Activated gamma-delta T cell treated with anti-CD3 and anti-CD28 coated beads, Interleukin-2, amount 50 U/mL, for 16 hours (primary cell): ENCODE measurements at places on chromosomes 16 and 17.

GRCh38 chr17:9958586-9959281, 53.7 kb upstream of the RCVRN start:
- DNase-seq, result no peak

GRCh38 chr16:24821129-24821528, 24.6 kb upstream of the SLC5A11 start:
- DNase-seq, result no peak

DNA sequence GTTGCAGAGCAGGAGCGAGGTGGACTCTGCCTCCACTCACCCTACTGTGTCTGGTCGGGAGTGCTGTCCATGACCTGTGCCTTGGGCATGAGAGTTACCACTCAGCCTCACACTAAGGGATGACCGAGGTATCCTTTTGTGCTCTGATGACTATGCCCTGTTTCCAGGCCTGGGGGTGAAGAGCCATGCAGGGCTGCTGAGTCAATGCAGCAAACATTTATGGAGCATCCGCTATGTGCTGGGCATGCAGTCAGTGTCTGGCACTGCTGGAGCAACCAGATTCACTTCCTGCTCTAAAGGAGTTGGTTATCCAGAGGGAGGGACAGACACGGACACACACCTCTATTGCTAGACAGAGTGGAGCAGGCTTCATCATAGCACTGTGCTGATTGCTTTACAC, 7.6 kb upstream of the HNF1B start:
- no peak for DNase-seq

DNA sequence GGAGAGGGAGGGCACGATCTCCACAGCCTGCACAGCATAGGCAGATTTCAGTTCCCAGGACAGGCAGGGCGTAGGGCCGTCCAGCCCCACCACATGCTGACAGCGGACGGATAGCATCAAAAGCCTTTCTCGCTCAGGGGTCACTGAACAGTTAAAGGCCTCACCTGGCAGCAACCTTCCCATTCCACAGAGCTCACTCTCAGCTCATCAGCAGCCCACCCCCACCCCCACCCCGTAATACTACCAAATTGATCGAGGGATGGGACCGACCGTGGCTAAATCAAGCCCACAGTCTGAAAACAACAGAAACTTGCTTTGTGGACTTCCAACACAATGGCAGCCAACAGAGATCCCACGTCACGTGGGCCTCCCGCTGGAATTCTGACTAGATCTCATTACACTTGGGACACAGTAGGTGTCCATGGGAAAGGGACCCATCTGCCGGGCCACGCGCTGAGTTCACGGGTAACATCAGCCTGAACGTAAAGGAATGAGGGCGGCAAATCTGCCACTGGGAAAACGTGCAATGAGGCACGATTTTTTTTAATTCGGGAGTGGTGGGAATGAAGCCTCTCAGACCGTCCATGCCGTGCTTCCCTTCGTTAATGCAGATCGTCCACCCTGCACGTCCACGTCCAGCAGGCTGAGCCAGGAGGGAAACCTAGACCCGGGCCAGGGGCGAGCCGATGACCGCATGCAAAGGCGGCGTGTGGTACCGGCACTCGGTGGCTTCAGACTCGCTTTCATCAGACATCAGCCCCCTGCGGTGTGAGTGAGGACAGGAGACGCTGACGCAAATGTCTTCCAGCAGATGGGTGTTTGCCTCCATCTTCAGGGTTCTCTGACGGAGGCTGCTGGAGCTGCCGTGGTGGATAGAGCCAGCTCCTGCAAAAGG, 92.1 kb downstream of the TBC1D16 start:
- DNase-seq, result no peak

- no peak for DNase-seq
Measured at GRCh38 chr17:68398691-68399637, 58.3 kb downstream of the WIPI1 start.

DNA sequence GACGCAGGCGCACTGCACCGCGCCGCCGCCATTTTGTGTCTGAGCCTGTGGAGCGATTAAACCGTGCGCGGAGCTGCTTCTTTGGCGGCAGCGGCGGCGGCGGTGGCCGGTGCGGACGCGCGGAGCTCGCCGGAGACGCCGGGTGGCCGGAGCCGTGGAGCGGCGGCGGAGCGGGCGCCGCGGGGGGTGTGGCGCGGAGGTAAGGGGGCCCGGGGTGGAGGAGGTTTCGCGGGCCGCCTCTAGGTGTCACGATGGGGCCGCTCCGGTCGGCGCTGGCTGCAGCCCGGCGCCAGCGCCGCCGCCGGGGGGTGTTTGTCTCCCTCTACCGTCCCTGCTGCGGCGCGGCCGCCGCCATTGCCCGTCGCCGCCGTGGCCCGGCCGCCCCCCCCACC, at the start of gene CTCF:
Gene CTCF (plus strand): TSS at position 1 of the 392 bp plus-strand sequence. CDS start 48,307 bp downstream, outside the sequence.
- peak; percentile 69 for DNase-seq

DNA sequence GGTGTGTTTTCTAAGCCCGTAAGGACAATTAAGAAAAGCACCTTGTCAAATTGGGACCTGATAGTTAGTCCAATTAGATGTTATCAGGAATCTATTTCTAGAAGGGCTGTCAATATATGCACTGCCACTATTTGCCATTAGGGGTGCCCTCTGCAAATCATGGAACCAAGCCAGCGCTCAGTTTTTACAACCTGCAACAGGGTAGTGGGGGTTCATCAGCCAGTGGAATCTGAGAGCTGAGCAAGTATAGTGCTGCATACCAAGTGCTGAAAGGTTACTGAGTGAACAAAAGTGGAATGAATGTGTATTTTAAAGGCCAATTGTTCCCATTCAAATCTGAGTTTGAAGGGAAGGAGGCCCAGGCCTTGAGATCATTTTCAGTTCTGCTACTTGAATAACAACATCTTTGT, 10.4 kb downstream of the PRR11 start:
- peak; percentile 9 for DNase-seq

GRCh38 chr17:66406701-66407644, 104.6 kb downstream of the PRKCA start:
- DNase-seq, result no peak

- no peak for DNase-seq
Measured at GRCh38 chr16:86931410-86931941, 353.1 kb downstream of the FOXL1 start.

DNA sequence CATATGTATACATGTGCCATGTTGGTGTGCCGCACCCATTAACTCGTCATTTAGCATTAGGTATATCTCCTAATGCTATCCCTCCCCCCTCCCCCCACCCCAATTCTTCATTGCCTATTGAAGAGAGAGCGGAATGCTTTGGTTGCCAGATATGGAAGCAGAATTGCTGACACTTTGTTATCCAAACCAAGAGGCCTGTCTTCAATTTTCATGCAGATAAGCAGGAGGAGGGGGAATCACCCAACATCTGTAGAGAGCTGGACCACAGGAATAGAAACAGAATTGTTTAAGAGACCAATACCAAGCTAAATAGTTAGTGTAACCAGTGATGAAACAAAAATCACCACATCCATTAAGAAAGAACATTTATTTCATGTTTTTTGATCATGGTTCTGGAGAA, 7.1 kb downstream of the ASPA start:
- no peak for DNase-seq
